Cardiac atrium fibroblast (primary cell): ENCODE measurements at places on chromosomes 16 and 17. TPM values are rescaled to one million over a fixed set of nuclear protein-coding genes. Genes with fewer than 3 reads are reported as not detected.

The GOSR2 gene
- 30.3 and 47.3 TPM in 2 replicates for total RNA-seq

The ERAL1 gene
- 43.1 and 44.8 TPM in 2 replicates for total RNA-seq

The CDH1 gene
- not detected in 2 replicates for total RNA-seq

The ADCY7 gene
- 9.9 and 21.5 TPM in 2 replicates for total RNA-seq

The EFCAB13 gene
- total RNA-seq, result 0.32 and 0.54 TPM in 2 replicates

The USP43 gene
- total RNA-seq, result not detected in 2 replicates

The CDH5 gene
- 24.6 and 30.6 TPM in 2 replicates for total RNA-seq

The GAS7 gene
- total RNA-seq, result 10.8 and 35.5 TPM in 2 replicates

The PSMD11 gene
- total RNA-seq, result 44.4 and 51.2 TPM in 2 replicates

The KRTAP1-1 gene
- not detected in 2 replicates for total RNA-seq

The C16orf46 gene
- 0.18 and 0.32 TPM in 2 replicates for total RNA-seq

The EFNB3 gene
- 6.6 and 7.0 TPM in 2 replicates for total RNA-seq

The SEC14L5 gene
- total RNA-seq, result under 0.01 and 0.72 TPM in 2 replicates

The MXRA7 gene
- 444 and 504 TPM in 2 replicates for total RNA-seq

The OTOA gene
- total RNA-seq, result not detected in 2 replicates

The INCA1 gene
- total RNA-seq, result 0.54 TPM in 1 of 2 replicates, not detected in the other

The KRT12 gene
- not detected in 2 replicates for total RNA-seq

The HERPUD1 gene
- total RNA-seq, result 146 and 155 TPM in 2 replicates

The IRF8 gene
- total RNA-seq, result not detected in 2 replicates

The MT1G gene
- not detected in 2 replicates for total RNA-seq

The HCRT gene
- total RNA-seq, result not detected in 2 replicates

The NXPH3 gene
- 0.16 and 0.36 TPM in 2 replicates for total RNA-seq

The LGALS9B gene
- total RNA-seq, result not detected in 2 replicates

The KLHL10 gene
- total RNA-seq, result not detected in 2 replicates

The RND2 gene
- 0.49 TPM in 1 of 2 replicates, not detected in the other for total RNA-seq

The SLC5A10 gene
- not detected in 2 replicates for total RNA-seq

The KRTAP3-2 gene
- total RNA-seq, result not detected in 2 replicates

The MEOX1 gene
- total RNA-seq, result 0.54 TPM in 1 of 2 replicates, not detected in the other

The ZP2 gene
- not detected in 2 replicates for total RNA-seq

The AIPL1 gene
- not detected in 2 replicates for total RNA-seq

The ASPA gene
- total RNA-seq, result 2.5 and 4.1 TPM in 2 replicates

The LAT gene
- total RNA-seq, result 0.49 and 1.1 TPM in 2 replicates

The OMG gene
- 0.36 TPM in 1 of 2 replicates, not detected in the other for total RNA-seq

The KCNJ12 gene
- 2.0 and 2.9 TPM in 2 replicates for total RNA-seq

The KCNJ16 gene
- not detected in 2 replicates for total RNA-seq

The MARCHF10 gene
- total RNA-seq, result 0.90 and 2.1 TPM in 2 replicates

The HID1 gene
- total RNA-seq, result 0.18 and 0.81 TPM in 2 replicates

The RNF135 gene
- 11.7 and 12.5 TPM in 2 replicates for total RNA-seq

The TRPV3 gene
- 0.32 and 9.2 TPM in 2 replicates for total RNA-seq

The SEZ6L2 gene
- 31.1 and 40.3 TPM in 2 replicates for total RNA-seq

The CYB561 gene
- 21.1 and 30.5 TPM in 2 replicates for total RNA-seq

The EFCAB5 gene
- total RNA-seq, result not detected in 2 replicates

The CTRB2 gene
- not detected in 2 replicates for total RNA-seq

The KRT17 gene
- 0.54 and 0.65 TPM in 2 replicates for total RNA-seq

The TBC1D3D gene
- 0.18 and 0.97 TPM in 2 replicates for total RNA-seq

The SCNN1G gene
- not detected in 2 replicates for total RNA-seq

The NME2 gene
- 732 and 803 TPM in 2 replicates for total RNA-seq

The MILR1 gene
- total RNA-seq, result 11.7 and 15.4 TPM in 2 replicates

The CCL3 gene
- not detected in 2 replicates for total RNA-seq

The ST6GALNAC2 gene
- 1.3 and 2.6 TPM in 2 replicates for total RNA-seq

The FGF11 gene
- total RNA-seq, result 1.8 and 3.4 TPM in 2 replicates

The TMEM231 gene
- 9.4 and 13.6 TPM in 2 replicates for total RNA-seq
